ENCODE measurements at places on chromosomes 1 and 21.
A peak's percentile ranks its signal among the peaks of the same experiment; 100 is the strongest.

- DNase-seq, result no peak
Observed at GRCh38 chr1:192751260-192751659, 57.6 kb upstream of the RGS2 start.

DNA sequence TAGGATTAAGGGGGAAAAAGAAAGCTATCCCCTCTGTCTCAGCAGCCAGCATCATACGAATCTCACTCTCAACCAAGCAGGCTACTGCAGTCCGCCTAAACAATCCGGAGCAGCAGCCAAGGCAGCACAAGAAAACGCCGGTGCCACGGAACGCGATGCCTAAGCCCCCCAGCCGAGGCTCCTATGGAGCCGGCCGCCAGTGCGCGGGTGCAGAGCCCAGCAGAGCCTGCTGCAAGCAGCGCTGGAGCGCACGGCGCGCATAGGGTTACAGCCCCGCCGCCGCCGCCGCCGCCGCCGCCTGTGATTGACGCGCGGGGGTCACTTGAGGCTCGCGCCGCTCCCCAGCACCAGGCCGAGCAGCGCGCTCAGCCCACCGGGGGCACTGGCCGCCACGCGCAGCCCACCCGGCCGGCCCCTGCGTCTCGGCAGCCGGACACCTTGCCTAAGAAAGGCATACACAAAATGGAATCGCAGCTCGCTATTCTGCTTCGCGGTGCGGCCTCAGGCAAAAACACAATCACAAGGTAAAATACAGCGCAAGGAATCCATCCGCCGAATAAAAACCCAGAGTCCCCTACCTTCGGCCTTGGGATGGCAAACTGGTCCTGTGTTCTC, 780 bp downstream of the HIVEP3 start:
- DNase-seq, result peak; percentile 54

DNA sequence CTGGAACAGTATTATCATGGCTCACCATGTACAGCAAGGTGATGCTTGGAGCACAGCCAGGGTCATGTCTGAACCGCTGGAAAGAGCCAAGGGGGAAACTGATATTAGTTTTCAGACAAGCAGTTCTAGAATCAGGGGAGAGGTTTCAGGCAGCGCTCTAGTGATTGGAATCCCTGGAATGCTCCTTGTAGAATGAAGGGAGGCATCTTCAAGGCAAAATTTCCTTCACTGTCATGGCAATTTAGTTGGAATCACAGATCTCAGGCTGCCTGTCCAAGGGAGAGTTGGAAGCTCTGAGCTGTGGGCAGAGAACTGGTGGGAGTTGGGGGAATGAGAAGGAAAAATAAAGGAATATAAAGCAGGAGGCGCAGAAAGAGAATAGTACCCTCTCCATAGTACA, 737.1 kb downstream of the PTPRU start:
- DNase-seq, result no peak

DNA sequence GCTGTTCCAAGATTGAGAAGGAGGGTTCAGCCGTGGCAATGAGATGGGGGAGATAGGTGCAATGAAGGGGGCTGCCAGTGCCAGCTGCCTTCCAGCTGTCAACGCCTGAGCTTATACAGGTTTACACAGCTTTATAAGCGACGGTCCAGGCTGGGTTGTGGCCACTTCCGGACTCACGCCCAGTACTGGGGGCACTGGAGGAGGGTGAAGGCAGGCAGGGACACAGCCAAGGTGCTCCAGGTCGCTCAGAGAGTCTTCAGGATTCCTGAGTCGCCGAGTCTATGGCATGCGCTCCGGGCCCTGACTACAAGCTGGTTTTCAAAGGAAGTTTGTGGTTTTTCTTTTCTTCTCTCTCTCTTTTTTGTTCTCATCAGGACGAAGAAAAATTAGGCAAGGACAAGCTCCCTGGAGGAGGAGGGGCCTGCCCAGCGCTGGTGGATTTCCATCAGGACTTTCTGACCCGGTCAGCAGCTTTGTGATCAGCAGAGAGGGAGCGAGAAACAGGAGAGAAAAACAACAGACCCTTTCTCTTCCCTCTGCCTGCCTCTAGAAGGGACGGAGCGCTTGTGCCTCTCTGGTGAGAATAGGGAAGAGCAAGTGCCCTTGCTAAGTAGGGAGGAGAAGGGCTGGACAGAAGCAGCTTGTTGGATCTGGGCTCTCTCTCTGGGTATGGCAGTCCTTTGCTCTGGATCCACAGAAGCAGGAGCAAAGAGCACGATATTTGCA, at the start of gene MINDY1:
Gene MINDY1, minus strand, starts transcription at position 576 of the 726 bp plus-strand sequence. CDS start 4,285 bp downstream, outside the sequence.
- peak; percentile 86 for DNase-seq

DNA sequence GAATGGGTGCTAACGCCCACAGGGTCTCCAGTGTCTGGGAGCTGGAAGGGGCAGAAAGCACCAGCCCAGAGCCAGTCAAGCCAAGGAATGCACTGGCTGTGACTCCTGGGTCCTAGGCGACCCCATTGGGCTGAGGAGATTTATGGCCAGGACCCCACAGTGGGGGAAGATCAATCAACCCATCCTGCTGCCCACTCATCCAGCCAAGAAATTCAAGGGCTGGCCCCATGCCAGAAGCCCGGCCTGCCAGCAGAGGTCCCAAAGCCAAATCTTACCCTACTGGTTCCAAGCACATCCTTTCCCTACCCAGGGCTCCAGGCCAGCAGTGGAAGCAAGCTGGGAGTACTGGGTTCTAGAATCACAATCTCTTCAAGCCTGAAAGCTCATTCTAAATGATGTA, 6.8 kb upstream of the PDZK1IP1 start:
- DNase-seq, result no peak

GRCh38 chr1:165560883-165561656, 17.3 kb downstream of the LRRC52 start:
- no peak for DNase-seq

DNA sequence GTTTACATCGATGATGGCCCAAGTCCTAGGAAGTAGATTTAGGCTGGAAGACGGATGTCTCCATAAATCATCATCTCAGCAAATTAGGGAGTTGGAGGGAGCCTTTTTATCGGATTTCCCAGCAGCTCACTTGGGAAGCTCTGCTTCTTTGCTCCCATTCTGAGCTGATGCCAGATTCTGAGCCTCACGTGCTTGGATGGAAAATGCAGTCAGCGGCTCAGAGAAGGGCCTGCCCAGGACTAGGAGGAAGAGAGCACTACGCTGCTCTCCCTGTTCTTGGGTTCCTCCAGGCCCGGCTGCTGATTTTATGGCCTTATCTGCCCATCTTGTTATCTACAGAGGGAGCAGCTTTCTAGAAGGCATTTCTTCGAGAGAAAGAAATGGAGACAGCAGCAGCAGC, 42.0 kb downstream of the UBIAD1 start:
- no peak for DNase-seq

DNA sequence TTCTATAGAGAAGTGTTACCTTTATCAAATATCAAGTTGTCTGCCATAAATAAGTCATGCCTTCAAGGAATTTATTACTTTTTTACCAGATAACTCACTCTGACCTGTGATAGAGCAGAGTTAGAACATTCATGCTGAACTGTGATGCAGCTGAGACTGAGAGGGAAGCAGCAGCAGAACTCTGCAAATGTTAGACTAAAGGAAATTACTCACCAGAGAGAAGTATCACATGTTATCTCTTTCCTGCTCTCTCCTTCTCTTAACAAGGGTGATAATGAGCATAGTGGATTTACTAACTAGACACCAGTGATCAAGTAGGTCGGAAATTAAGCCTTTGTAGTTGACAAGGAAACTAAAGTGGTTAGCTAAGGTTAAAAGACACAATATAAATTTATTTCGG, 181.6 kb downstream of the RASAL2 start:
- no peak for DNase-seq

GRCh38 chr1:172779491-172779890, 120.6 kb downstream of the FASLG start:
- DNase-seq, result no peak

GRCh38 chr1:63861052-63861691, 87.4 kb downstream of the ROR1 start:
- peak; percentile 67 for DNase-seq

- no peak for DNase-seq
Observed at GRCh38 chr1:10753299-10753698, 43.1 kb downstream of the CASZ1 start.

DNA sequence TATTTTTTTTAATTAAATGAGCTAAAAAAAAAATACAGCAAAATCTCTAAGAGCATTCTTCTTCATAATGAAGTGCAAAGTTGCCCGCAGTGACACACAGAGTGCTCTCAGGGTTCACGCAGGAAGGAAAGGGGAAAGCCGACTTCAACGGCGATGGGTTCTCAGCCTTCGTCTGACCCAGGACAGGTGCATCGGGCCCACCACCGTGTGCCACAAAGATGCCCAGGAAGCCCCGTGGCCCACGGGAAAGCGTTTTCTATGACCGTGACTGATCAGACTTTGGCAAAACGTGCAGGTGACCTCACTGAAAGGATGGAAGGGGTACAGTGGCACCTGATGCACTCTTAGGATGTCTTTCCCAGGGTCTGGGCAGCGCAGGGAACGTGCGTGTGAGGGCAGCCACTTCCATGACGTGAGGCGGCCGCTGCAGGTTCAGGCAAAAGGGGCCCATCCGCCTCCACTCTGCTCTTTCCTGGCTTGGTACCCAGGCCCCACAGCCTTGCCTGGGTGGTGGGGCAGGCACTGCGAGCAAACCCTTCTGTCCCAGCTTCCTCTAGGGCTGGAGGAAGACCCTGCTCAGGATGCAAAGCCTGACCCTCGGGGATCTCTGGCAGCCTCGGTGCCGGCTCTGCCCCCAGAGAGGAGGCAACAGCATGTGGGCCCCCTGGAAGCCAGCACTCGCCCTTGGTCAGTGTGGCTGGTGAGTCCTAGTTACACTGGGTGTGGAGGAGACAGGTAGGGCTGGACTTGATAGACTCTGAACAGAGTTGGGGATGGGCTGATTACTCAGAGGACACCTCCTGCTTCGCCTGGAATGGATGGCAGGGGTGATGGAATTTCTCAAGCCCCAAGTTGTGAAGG, 8.3 kb downstream of the LRRC47 start:
- no peak for DNase-seq

- no peak for DNase-seq
Observed at GRCh38 chr1:191760016-191760415, 398.2 kb upstream of the RGS18 start.

- DNase-seq, result peak; percentile 24
Observed at GRCh38 chr1:174165471-174166137, 6.3 kb downstream of the RABGAP1L start.

DNA sequence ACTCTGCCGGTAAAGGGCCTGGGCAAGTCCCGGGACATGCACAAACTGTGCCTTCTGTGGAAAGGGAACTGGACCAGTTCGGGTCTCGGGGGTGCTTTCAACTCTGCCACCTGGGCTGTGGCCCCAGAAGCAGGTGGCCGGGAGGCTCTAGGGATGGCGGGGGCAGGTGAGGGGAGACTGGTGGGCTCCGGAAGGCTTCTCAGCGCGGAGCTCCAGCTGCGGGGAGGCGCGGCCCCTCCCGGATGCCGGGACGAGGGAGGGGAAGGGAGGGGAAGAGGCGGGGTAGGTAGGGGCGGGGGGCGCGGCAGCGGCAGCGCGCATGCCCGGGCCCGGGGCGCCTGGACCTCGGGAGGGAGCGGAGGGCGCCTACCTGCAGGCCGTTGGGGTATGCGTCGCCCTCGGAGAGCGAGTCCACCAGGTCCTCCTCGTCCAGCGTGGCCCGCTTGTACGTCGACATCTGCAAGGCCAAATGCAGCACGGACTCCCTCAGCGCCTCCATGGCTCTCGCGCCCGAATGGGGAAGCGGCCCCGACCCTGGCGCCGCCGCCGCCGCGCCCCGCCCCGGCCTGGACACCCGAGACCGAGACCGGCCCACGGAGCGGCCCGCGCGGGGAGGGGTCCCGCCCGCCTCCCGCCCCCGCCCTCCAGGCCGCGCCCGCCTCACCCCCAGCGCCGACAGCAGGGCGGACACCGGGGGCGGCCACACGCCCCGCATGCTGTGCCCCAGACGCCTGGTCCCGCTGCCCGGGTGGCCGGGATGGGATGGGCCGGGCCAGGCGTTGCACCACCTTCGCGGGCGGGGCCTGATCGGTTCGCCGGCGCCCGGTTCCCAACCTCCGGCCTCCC, at the start of gene ECE1:
Gene ECE1, minus strand, starts transcription at position 764 of the 846 bp plus-strand sequence. Its CDS starts 49 bp downstream, at position 715.
- peak; percentile 88 for DNase-seq

DNA sequence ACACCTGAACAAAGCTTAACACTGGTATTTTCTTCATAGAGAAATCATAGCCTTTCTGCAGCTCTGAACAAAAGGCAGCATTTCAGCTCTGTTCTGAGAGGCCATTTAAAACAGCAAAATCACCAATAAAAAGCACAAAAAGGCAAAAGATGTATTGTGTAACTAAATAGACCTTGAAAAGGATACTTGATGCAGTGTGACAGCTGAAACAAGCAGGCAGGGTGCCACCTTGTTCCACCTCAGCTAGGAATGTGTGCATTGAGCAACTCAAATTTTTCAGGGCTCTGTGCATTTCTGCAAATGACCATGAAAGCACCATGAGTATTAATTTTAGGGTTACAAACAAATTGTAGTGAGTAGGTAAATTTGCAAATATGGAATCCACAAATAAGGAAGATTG, 65.8 kb downstream of the RHOU start:
- DNase-seq, result no peak

DNA sequence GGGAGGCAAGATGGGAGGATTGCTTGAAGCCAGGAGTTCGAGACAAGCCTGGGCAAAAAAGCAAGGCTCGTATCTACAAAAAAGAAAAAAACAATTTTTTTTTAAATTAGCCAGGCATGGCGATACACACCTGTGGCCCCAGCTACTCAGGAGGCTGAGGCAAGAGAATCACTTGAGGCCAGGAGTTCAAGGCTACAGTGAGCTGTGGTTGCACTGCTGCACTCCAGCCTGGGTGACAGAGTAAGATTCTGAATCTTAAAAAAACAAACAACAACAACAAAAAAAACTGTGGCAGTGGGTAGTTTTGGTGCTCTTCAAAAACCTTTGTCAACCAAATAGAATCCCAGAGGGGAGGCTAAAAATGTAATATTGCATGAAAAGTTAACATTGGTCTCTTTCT, 734 bp downstream of the PTPN22 start:
- no peak for DNase-seq
